ENCODE measurements at places on chromosomes 2 and 18. TPM values are rescaled to one million over a fixed set of nuclear protein-coding genes. Genes with fewer than 3 reads are reported as not detected.
A peak's percentile ranks its signal among the peaks of the same experiment; 100 is the strongest.

GRCh38 chr2:37317746-37318145 lies 6.9 kb downstream of the PRKD3 start:
- no peak for DNase-seq
- H3K27ac ChIP-seq, result no peak overlapping the region
- peaks cover 35% of the 10 kb centered on the region for H3K4me1 ChIP-seq
- H3K36me3 ChIP-seq, result no peaks in the 10 kb centered on the region
- H3K4me3 ChIP-seq, result no peak overlapping the region

Gene MYL1
- total RNA-seq, result not detected

Gene FABP1
- not detected for total RNA-seq

Gene NT5C1B
- not detected for total RNA-seq

Gene TMEM185B
- total RNA-seq, result 26.6 TPM

Gene TUBB8B
- 0.38 TPM for total RNA-seq

Gene CHRND
- total RNA-seq, result not detected

DNA sequence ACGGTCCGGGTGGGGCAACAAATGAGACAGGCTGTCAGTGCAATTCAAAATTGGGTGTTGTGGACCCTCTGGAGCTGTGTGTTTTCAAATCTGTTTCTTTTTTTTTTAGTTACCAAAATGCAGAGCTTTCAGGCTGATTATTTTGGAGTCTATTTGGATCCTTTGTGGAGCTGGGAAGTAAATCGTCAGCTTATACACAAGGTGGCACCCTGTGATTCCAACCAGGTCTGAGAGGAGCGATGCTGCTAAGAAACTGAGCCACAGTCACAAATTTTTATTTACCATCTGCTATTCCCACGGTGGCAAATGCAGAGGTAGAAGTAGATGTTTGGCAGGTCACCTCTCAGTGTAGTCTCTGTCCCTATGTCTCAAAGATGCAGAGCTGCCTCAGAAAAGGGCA lies 3.8 kb upstream of the EPC2 start:
- no peak for DNase-seq
- no peak overlapping the region for H3K27ac ChIP-seq
- H3K4me1 ChIP-seq, result peaks cover 8% of the 10 kb centered on the region
- H3K4me3 ChIP-seq, result no peak overlapping the region
- peaks cover 7% of the 10 kb centered on the region for H3K27me3 ChIP-seq

- H3K27ac ChIP-seq, result no peak overlapping the region
- H3K4me1 ChIP-seq, result peaks cover 2% of the 10 kb centered on the region
- no peaks in the 10 kb centered on the region for H3K36me3 ChIP-seq
- H3K4me3 ChIP-seq, result no peak overlapping the region
Observed at GRCh38 chr2:149068996-149069888, 30.7 kb downstream of the LYPD6B start.

DNA sequence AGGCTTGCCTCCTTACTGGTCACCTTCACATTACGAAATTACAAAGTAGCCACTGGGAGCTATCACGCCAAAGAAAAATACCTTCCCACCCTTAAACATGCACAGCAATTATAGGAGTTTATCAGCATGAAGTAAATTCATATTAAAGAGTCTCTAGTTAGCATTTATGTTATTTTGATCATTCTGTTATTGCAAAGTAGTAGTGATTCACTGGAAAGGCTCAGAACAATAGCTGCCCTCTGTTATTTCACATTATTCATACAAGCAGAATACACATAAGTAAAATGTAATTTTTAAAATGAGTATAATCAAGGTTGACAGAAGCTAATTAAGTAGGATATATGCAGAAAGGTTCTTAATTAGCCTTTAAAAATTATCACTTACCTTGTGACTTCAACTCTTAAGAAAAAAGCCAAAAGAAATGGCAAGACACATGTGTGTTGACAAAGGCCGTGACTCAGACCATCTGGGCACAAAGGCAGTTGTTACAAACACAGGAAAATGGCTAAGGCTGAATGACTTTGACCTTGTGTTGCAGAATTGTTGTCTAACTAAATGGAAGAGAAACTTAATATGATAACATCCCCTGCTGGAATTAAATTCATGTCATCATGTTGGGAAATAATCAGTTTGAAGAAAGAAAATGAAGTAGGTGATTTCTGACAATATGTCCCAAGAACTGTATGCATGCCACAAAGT lies 108.3 kb downstream of the ARL6IP6 start:
- H3K4me3 ChIP-seq, result no peak overlapping the region
- no peak overlapping the region for H3K27ac ChIP-seq
- no peak for DNase-seq
- H3K4me1 ChIP-seq, result no peaks in the 10 kb centered on the region
- no peaks in the 10 kb centered on the region for H3K27me3 ChIP-seq

Gene FN1
- 955 TPM for total RNA-seq

- H3K27ac ChIP-seq, result peak overlapping the region; percentile 71
- no peak for DNase-seq
- H3K27me3 ChIP-seq, result no peaks in the 10 kb centered on the region
Observed at GRCh38 chr2:102049756-102050443, 58.1 kb downstream of the IL1R2 start.

- H3K4me3 ChIP-seq, result no peak overlapping the region
- no peak overlapping the region for H3K27ac ChIP-seq
Observed at GRCh38 chr2:3486047-3487027, 33.0 kb downstream of the ADI1 start.

- no peak overlapping the region for H3K27ac ChIP-seq
- H3K36me3 ChIP-seq, result no peaks in the 10 kb centered on the region
- H3K27me3 ChIP-seq, result no peaks in the 10 kb centered on the region
Observed at GRCh38 chr2:64914247-64914646, 75.0 kb upstream of the SLC1A4 start.

DNA sequence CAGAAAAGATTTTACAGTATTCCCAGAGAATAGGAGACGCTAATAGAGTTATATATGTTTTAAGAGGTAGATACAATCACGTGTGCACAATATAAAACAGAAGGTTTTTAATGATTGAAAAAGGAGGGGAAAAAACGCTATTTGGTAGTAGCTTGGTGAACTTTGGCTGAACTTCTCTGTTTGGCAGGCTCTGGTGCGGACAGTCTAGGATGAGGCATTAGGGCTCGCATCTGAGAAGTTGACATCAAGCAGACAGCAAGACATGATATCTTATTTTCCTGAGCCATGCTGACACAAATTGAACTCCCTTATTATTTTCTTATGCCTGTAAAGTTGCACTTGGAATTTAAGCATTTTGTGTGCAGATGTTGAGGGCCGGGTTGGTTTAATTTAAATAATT lies 176.6 kb downstream of the EN1 start:
- H3K27ac ChIP-seq, result no peak overlapping the region
- H3K4me1 ChIP-seq, result no peaks in the 10 kb centered on the region
- DNase-seq, result no peak
- no peak overlapping the region for H3K4me3 ChIP-seq
- no peaks in the 10 kb centered on the region for H3K27me3 ChIP-seq

- H3K4me1 ChIP-seq, result no peaks in the 10 kb centered on the region
- H3K27me3 ChIP-seq, result no peaks in the 10 kb centered on the region
- H3K4me3 ChIP-seq, result no peak overlapping the region
- no peak overlapping the region for H3K27ac ChIP-seq
- no peaks in the 10 kb centered on the region for H3K36me3 ChIP-seq
Observed at GRCh38 chr2:25063876-25064660, 22.2 kb downstream of the EFR3B start.

DNA sequence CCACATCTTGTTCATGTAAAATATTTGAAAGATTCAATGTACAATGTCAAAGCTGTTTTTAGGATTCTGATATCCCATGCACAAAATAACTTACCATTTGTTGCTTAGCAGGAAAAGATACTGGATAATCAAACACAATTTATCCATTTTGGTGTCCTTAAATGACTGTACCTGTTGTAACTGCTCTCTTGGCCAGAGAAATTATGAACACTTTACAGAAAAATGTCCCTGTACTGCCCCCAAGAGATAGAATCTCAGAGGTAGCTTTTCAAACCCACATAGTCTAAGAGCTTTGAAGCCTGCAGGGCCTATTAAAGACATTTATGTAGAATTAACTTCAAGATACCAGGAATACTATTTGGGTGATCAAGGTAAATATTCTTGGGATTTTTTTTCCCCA lies 12.2 kb upstream of the ME2 start:
- H3K27ac ChIP-seq, result no peak overlapping the region
- H3K4me3 ChIP-seq, result no peak overlapping the region
- H3K27me3 ChIP-seq, result no peaks in the 10 kb centered on the region
- no peak for DNase-seq
- H3K4me1 ChIP-seq, result no peaks in the 10 kb centered on the region
- no peaks in the 10 kb centered on the region for H3K36me3 ChIP-seq

- H3K27ac ChIP-seq, result no peak overlapping the region
- H3K4me1 ChIP-seq, result peaks cover 35% of the 10 kb centered on the region
- H3K4me3 ChIP-seq, result no peak overlapping the region
- no peaks in the 10 kb centered on the region for H3K36me3 ChIP-seq
- DNase-seq, result peak; percentile 60
- no peaks in the 10 kb centered on the region for H3K27me3 ChIP-seq
Observed at GRCh38 chr2:46870051-46870839, 45.4 kb downstream of the MCFD2 start.

DNA sequence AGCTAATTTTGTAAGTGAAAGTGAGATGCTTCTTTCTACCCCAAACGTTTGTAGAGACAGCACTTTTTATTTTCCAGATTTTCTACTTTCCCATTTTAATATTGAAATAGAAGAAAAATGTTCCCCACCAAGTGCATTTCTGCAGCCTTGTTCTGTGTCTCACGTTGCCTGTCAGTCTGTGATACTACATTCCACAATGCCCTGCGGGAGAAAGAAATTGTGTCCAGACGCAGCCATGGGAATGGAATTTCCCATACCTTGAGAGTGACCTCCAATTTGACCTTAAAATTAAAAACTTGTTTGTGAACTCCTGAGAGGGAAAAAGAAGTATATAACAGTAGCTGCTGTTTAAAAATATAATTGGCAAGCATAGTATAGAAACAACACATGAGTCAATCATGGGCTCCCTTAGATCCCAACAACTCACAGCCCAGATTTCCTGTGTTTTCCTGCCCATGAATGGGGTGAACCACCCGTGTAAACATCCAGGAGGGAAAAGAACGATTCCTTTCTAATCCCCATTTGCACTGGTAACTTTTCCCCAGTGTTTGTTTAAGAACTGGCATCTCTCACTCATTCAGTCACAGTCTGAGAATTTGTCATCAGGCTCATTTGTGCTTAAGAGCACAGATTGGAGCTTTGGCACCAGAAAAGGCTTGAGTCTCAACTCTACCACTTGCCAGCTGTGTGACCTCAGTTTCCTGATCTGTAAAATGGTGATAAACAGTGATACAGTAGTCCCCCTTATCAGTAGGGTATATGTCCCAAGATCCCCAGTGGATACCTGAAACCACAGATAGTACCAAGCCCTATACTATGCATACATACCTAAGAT lies 166.1 kb upstream of the ZNF521 start:
- no peak overlapping the region for H3K27ac ChIP-seq
- no peak overlapping the region for H3K4me3 ChIP-seq
- DNase-seq, result no peak
- no peaks in the 10 kb centered on the region for H3K36me3 ChIP-seq

GRCh38 chr2:137298377-137298776 lies 533.0 kb downstream of the THSD7B start:
- H3K4me1 ChIP-seq, result no peaks in the 10 kb centered on the region
- H3K36me3 ChIP-seq, result no peaks in the 10 kb centered on the region
- no peak overlapping the region for H3K4me3 ChIP-seq

Gene SFTPB
- 14,872 TPM for total RNA-seq

Gene POLR1A
- total RNA-seq, result 26.6 TPM

GRCh38 chr2:192155511-192156118 lies 39.1 kb downstream of the TMEFF2 start:
- H3K27me3 ChIP-seq, result no peaks in the 10 kb centered on the region
- H3K4me3 ChIP-seq, result no peak overlapping the region
- DNase-seq, result no peak
- no peaks in the 10 kb centered on the region for H3K4me1 ChIP-seq
- H3K27ac ChIP-seq, result peak overlapping the region; percentile 20

DNA sequence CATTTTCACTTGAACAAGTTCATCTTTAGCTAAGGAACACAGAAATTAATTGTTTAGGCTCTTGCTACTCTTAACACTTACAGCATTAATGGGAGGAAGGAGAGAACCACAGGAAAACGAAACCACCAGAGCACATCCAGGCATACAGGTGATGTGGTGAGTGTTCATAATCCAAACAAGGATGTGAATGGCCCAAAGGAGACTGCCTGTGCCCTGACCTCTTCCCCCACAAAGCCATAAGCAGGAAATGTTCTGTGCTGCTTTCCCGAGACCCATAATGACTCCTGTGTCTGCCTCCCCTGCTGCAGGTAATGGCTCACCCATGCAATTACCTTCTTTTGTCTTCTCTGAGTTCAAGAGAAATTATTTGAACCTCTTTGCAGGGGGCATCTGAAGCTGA lies 295.9 kb upstream of the LINC00305 start:
- no peak for DNase-seq
- H3K4me3 ChIP-seq, result no peak overlapping the region
- no peaks in the 10 kb centered on the region for H3K36me3 ChIP-seq
- H3K27ac ChIP-seq, result no peak overlapping the region
- no peaks in the 10 kb centered on the region for H3K27me3 ChIP-seq
- no peaks in the 10 kb centered on the region for H3K4me1 ChIP-seq

DNA sequence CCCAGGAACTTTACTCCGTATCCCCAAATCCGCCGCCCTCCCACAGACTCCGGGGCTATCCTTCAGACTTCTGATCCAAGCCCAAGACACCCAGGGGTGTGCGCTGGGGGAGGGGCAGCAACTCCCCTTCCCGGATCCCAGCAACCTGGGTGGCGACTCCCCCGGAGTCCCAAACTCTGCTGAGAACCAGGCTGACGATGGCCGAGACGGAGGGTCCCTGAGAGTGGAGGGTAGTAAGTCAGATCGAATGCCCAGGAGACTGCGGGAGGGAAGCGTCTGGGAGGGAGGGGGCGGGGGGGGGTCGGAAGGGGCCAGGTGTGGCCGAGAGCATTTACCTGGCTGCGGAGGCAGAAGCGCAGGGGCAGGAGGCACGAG lies 7.0 kb upstream of the TNS1 start:
- H3K27ac ChIP-seq, result no peak overlapping the region
- H3K27me3 ChIP-seq, result no peaks in the 10 kb centered on the region
- DNase-seq, result no peak

DNA sequence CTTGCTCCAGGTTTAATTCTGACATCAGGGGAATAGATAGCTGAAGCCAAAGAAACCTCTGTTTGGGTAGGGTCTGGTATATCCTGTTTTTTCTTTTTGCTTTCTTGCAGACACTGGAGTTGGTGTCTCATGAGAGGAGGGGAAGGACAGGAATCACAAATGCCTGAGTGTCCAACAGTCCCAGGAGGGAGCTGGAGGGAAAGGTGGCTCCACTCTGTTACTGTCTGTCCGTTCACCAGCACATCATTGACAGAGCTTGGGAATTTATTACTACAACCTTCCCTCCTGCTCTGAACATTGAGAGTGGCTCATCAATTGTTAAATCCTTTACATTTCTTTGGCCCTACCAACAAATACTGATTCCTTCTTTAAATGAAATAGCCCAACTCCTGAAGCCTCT lies 152.3 kb upstream of the NOSTRIN start:
- no peak overlapping the region for H3K27ac ChIP-seq
- no peak for DNase-seq
- H3K36me3 ChIP-seq, result no peaks in the 10 kb centered on the region
- no peak overlapping the region for H3K4me3 ChIP-seq
- no peaks in the 10 kb centered on the region for H3K27me3 ChIP-seq
- peaks cover 3% of the 10 kb centered on the region for H3K4me1 ChIP-seq

Gene NEU4
- total RNA-seq, result 0.23 TPM

Gene DYNAP
- not detected for total RNA-seq

GRCh38 chr2:36137612-36138011 lies 218.0 kb upstream of the CRIM1 start:
- H3K27me3 ChIP-seq, result no peaks in the 10 kb centered on the region
- H3K27ac ChIP-seq, result no peak overlapping the region
- no peaks in the 10 kb centered on the region for H3K4me1 ChIP-seq
- no peak overlapping the region for H3K4me3 ChIP-seq
- no peak for DNase-seq
- H3K36me3 ChIP-seq, result no peaks in the 10 kb centered on the region
